EL (cell line): ENCODE measurements at places on chromosomes 2 and 18.
A peak's percentile ranks its signal among the peaks of the same experiment; 100 is the strongest.

DNA sequence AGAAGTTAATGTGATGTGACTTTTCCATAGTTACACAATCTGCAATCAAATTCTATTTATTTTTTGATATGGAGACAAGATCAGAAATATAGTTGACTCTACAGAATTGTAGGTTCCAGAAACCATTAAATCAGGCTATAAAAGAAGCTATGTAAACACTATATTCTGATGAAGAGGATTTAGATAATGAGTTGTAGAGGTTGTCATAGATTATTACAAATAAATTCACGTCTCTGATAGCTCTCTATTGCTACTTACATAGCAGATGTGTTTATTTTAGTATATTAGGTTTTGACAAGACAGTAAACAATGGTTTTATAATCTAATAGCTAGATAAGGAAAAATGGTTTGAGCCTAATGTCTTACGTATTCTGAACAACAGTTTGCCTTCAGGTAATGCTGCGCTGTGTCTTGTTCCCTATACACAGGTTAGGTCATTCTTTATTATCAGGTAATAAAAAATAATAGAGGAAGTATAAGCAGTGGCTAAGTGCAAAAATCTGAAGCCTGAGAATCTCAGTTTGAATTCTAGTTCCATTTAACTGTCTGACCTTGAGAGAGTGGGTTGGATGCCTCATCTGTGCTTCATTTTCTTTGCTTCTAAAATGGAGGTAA, 93.4 kb downstream of the PPP1R1C start:
- no peak for DNase-seq

DNA sequence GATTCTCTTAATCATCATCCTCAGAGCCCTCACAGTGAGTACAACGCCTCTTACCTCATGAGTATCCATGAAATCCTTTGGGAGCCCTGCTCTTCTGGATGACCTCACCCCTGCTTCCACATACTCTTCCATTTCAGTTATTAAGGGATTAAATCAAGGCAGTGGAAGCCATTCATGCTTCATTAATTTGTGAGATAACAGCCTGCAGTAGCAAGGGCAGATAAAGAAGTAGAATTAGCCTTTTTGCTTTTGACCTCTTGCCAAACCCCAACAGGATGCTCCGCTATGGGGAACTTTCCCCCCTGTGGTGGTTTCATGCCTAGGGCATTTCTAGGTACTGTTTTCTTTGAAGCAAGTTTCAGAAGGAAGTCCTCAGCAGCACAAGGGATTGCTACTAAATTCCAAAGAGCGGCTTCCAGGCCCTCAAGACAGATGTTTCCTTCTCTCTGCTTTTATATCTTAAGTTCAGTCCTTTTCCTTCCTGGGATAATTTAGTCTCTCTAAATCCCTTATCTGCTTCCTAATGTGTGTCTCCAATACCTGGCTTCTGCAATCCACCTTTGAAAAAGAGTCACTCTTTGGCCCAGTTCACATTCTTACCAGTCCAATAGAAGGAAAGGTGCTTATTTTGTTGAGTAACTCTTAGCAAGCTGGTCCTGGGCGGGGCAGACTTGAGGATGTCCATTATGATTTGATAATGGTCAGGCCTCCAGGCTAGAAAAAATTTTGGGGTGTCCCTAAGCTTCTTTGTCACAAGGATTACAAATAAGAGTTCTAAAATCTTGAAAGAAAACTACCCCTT, 76.9 kb downstream of the MYO1B start:
- DNase-seq = peak; percentile 91

- DNase-seq = no peak
Observed at GRCh38 chr2:225334514-225334913, 65.0 kb upstream of the NYAP2 start.

- DNase-seq = no peak
Observed at GRCh38 chr18:60266558-60266957, 106.0 kb downstream of the MC4R start.

DNA sequence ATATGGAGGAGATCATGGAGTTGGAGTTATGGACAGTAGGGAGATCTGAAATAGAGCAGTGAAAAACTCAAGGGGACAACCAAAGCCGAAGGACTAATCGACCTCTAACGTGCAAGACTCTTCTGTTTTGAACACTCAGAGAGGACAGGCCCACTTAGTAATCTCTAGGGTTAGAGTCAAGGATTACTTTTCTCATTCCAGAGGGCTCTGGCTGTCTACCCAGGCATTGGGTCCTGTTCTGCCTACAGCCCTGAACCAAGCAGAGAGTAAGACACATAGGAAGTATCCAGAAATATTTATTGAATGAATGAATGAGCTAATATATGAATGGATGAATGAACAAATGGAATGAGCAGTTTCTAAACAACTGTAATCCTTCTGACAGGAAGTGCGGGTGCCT, 50.3 kb upstream of the PKDCC start:
- no peak for DNase-seq

GRCh38 chr2:29420464-29420863, 305.2 kb downstream of the CLIP4 start:
- DNase-seq = no peak

- peak; percentile 20 for DNase-seq
Observed at GRCh38 chr2:62409442-62409841, 96.6 kb downstream of the TMEM17 start.

DNA sequence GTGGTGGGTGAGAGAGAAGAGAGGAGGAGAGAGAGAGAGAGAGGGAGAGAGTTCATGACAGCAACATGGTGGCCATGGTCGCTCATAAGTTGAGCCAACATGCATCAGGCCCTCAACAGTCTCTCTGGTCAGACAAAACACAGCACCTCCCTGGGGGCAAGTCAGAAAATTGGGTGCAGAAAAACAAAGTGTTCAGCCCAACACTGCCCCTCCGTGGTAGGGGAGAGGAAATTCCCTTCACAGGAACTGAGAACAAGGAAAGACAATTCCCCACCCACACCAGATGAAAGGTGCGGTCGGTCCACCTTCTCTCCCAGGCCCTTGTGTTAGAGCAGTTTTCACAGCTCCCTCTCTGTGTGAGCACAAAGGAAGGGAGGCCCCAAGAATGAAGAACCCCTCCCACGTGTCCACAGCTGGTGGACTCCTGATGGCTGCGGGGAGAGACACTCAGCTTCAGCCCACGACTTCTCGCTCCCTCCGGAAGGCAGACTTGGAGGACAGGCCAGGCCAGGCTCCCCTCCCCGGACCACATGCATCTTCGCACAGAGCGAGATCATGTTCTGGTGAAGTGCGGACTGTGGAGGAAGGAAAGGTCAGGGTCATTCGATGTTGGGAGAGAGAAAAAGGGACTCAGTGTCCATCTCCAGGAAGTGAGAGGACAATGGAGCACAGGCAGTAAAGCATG, 181.7 kb downstream of the ANAPC1 start:
- peak; percentile 72 for DNase-seq

DNA sequence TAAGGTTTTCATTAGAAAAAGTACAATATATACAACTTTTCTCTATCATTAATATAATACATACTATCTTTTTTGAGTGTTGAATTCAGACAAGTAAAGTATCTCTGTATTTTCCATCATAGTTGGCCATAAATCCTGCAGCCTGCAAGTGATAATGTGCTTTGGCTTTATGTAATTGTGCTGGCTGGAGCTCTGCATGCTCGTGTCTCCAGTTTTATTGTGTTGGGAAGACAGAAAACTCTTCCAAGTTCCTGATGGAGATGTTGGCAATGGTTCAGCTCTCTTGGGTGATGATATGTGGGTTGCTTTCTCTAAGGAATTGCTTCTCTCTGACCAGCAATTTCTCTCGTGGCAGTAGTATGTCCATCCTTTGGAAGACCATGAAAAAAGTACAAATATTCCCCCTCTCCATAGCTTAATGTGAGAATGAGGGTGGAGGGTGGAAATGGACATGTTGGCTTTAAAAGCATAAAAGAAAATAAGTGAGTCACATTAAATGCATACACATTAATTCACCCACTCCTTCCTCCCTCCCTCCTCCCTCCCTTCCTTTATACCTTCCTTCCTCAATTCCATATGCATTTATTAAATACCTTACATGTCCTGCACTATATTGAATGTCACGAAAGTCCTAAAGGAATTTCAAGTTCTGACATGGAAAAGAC, 344.2 kb downstream of the MTX2 start:
- DNase-seq = peak; percentile 39

GRCh38 chr18:72160510-72161445, 383.4 kb downstream of the CBLN2 start:
- no peak for DNase-seq

DNA sequence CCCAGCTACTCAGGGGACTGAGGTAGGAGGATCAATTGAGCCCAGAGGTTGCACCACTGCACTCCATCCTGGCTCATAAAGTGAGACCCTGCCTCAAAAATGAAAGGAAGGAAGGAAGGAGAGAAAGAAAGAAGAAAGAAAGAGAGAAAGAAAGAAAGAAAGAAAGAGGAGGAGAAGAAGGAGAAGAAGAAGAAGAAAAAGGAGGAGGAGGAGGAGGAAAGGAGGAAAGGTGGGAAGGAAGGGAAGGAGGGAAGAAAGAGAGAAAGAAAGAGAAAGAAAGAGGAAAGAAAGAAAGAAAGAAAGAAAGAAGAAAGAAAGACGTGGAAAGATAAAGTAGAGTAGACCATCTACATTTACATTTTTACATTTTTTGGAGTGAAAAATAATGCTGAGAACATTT, 39.8 kb downstream of the FAM124B start:
- no peak for DNase-seq

GRCh38 chr2:62457556-62457955, 48.4 kb downstream of the TMEM17 start:
- no peak for DNase-seq

- DNase-seq = no peak
Observed at GRCh38 chr18:33647365-33647764, 69.3 kb downstream of the ASXL3 start.

DNA sequence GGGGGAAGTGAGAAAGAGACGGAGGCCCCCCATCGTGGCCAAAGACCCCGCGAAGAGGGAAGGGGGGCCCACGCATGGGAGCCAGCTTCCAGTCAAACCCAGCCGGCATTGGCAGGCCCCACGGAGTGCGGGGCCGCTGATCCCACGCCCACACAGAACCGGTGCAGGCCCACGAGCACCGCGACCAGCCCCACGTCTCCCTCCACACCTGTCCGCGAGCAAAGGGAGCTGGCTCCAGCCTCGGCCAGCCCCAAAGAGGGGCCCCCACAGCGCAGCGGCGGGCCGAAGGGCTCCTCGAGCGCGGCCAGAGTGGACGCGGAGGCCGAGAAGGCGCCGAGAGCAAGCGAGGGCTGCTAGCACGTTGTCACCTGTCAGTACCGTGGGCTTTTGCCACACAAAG, 125.0 kb upstream of the TWIST2 start:
- no peak for DNase-seq

DNA sequence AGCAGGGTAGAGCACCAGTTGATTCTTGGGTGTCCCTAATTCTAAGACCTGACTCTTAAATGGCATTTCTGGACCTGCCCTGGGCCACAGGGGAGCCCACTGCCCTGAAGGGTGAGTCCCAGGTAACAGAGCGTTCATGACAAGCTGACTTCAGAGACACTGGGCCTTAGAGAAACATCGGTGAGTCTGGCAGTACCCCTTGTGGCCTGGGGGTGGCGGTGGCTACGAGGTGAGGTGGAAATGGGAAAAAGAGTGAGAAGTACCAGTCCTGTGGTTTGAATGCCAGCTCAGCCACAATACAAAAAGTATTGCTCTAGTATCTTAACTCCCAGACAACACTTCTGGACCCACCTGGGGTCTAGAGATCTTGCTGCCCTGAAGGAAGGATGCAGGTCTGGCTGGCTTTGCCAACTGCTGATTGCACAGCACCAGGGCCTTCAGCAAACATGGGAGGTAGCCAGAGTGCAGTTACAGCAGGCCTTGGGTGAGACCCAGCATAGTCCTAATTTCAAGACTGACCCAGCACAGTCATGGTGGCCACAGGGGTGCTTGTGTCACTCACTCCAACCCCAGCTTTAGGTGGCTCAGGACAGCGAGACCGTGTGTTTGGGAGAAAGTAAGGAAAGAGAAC, 44.5 kb downstream of the USP34 start:
- peak; percentile 21 for DNase-seq

DNA sequence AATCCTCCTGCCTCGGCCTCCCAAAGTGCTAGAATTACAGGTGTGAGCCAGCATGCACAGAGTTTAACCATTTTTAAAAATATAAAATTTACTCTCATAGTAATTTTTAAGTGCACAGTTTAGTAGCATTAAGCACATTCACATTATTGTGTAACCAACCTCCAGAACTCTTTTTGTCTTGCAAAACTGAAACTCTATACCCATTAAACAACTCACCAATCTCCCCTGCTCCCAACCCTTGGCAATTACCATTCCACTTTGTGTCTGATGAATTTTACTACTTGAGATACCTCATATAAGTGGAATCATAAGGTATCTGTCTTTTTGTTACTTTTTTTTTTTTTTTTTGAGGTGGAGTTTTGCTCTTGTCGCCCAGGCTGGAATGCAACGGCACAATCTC, 112.5 kb downstream of the BMPR2 start:
- DNase-seq = no peak

GRCh38 chr2:229474125-229474524, 203.0 kb upstream of the PID1 start:
- no peak for DNase-seq

DNA sequence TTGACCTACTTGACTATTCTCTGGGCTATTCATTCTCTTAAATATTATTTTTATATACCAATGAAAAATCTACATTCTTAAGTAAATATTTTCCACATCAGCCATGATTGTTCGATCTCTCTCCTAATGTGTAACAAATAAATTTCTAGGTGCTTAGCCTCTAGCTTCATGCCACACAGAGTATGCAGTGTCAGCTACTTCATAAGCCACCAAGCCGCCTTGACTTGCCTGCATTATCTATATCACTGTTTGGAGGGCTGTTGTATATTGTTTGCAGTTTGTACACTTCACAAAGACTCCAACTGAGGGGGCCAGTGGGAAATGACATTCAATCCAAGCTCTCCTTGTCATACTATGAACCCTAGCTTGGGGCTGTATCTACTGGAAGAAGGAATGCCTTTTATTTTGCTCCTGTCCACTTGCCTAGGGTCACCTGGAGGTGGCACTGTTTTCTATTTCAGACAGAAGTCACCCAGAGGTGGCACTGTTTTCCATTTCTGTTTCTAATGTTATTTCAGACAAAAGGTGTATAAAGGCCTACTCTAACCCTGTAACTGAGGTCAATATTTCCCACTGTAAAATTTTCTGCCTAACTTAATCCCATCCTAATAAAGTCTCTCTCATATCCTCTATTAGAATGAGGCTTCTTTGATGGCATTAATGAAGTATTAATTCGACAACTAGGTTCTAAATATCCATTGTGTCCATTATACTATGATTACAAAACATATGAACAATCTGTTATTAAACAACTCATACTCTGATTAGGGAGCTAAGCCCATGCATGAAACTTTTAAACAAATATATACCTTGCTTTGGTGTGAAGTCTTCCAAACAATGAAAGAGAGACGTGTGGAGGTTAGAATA, 36.4 kb downstream of the COL5A2 start:
- DNase-seq = peak; percentile 61

DNA sequence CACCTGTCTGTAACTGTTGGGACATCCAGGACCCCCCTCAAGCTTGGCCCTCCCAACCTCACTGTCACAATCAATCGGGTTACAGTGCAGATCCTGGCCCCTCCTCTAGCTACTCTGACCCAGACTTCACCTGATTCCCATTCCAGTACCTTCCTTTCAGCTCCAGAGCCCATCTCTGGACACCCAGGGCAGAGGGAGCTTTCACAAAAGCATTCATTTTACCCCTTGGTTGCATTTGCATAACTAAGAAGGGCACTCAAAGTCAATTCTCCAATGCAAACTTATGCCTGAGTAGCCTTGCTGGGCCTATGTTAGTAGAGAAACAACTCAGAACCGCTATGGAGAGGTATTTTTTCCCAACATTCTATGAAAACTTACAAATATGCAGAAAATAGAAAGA, 7.4 kb downstream of the ZAP70 start:
- DNase-seq = no peak
